ENCODE measurements at places on chromosomes 11 and 22. TPM values are rescaled to one million over a fixed set of nuclear protein-coding genes. Genes with fewer than 3 reads are reported as not detected.

PRR14L gene
- polyA plus RNA-seq, result 5.8 TPM

SYT8 gene
- polyA plus RNA-seq, result 0.06 TPM

HEPN1 gene
- polyA plus RNA-seq, result 0.04 TPM

OR52I1 gene
- not detected for polyA plus RNA-seq

OR51I2 gene
- polyA plus RNA-seq, result not detected
